Fibroblast of the aortic adventitia (primary cell): ENCODE measurements at places on chromosomes 5 and 9. TPM values are rescaled to one million over a fixed set of nuclear protein-coding genes. Genes with fewer than 3 reads are reported as not detected.

SECISBP2 gene
- total RNA-seq, result 28.4 and 32.6 TPM in 2 replicates

- DNase-seq, result no peak
These were observed 205.0 kb upstream of the IER5L start for GRCh38 chr9:129383019-129383560.

DNA sequence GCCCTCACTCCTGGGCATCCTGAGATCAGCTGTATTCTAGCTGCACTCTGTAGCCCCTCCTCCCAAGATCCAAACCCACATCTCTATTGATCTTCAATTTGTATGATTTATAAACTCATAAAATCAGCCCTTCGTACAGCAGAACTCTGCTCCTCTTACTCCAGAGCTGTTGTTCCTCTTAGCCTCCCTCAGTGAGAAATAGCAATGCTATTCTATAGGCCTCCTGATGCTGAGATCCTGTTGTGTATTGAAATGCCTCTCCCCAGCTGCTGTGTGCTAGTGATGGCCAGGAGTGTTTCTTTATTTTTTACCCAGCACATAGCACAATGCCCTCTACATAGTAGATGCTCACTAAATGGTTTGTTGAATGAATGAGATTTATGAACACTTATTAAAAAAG lies 320.5 kb upstream of the ADCY2 start:
- DNase-seq, result no peak

- peak; percentile 70 for DNase-seq
These were observed 96.8 kb downstream of the ANKRD18B start for GRCh38 chr9:33620738-33621439.
